ENCODE measurements at places on chromosomes 3 and 15.

- DNase-seq: no peak
These were observed 63.9 kb downstream of the NMD3 start for GRCh38 chr3:161284989-161285388.

DNA sequence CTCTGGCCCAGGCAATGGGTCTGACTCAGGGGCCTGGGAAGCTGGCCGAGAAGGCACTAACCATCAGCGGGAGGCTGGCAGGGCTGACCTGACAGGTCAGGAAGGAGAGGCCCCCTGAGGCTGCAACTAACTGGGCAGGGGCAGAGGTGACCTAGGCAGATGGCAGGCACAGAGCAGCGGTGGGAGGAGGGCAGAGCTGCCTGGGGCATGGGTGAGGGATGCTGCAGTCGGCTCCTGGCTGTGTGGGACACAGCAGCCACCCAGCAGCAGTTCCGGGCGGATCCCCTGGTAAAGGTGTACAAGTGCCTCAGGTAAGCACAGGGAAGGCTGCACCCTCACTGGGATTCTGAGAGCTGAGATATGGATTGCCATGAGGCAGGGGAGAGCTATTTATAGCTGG is 236.1 kb downstream of the OCA2 start:
- no peak for DNase-seq

DNA sequence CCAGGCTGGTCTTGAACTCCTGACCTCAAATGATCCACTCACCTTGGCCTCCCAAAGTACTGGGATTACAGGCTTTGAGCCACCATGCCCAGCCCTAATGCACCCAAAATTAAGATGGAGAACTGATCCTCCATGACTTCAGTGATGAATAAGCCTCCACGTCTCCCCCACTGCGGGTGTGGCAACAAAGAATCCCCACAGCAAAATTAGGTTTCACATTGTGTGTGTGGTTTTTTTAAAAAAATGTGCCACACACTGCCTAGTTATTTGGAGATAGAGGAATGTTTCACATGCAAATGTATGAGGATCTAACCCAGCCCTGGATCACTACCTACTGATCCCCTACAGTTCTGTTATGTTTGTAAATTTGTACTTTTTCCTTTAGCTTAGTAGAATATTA is 17.3 kb downstream of the HDAC11 start:
- no peak for DNase-seq

- no peak for DNase-seq
These were observed 157.8 kb upstream of the SNTN start for GRCh38 chr3:63494646-63495045.

DNA sequence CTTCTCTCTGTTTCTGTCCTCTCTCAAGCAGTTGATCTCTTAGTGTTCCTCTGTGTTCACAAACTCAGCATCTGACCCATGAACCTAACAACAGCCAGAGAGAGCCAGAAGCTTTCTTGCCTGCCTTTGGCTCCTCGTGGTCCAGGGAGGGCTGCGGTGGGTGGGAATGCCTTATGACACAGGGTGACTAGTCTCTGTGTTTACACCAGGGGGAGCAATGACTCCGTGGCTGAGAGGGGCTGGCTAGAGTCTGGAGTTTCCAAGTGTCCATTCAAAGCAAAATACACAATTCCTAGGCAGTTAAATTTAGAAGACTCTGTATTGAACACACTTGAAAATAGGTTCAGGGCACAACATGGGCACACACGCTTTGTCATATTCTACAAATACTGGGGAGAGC is 370.0 kb upstream of the FRG2C start:
- DNase-seq: no peak

GRCh38 chr15:74171965-74172541 is 1.5 kb upstream of the ISLR start:
- no peak for DNase-seq

GRCh38 chr3:43854283-43854682 is 163.5 kb downstream of the ABHD5 start:
- DNase-seq: no peak

DNA sequence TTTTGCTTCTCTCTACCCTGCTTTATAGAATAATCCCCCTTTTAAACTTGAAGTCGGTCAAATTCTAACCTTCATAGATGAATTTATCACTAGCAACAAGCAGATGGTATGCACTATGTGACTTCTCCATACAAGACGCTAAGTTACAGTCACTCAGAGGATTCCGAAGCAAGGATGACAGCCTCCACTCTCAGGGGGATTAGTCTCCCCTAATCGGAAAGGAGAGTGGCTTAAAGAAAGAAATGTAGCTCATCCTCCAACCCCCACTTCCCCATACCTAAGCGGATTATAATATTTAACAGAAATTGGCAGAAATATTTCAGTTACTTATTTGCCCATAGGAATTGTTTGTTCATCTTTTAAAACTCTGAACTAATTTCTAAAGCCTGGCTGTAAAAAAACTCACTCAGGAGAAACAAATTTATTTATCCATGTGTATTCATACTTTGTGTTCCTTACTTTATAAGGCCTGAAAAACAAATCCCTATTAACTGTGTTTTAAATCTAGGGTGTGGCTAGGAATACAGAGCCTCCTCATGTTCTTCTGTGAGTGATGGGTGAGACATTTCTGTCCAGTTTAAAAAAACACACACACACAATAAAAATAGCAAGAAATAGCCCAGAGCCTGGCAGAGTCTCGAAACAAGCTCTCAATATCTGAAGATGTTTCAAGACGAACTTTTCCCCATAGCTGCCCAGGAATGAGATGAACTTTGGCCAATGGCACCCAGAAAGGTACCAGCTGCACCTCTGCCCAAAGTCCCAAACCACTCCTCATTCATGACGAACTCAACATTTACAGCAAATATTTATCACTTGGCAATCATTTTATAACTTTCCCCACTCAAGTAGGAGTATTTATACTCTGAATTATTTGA is 18.7 kb downstream of the SIAH2 start:
- DNase-seq: no peak

DNA sequence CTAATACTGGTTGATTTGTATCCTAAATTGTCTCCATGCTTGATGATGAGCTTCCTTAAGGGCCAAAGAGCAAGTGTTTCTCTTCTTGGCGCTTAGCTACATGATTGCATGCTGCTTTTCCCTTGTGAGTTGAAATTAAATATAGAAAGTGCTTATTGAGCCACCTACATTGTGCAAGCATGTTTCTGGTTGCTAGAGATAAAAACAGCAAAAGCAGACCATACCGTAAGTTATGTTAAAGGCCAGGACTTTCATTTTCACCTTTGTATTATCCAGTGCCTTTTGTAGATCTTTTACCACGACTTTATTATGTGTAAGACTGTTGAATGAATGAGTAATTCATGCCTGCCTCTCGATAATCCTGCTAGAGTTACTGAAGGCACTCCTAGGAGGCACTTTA is 41.9 kb upstream of the CCNB2 start:
- no peak for DNase-seq

- DNase-seq: no peak
These were observed 4.2 kb downstream of the CCDC71 start for GRCh38 chr3:49161808-49162530.

DNA sequence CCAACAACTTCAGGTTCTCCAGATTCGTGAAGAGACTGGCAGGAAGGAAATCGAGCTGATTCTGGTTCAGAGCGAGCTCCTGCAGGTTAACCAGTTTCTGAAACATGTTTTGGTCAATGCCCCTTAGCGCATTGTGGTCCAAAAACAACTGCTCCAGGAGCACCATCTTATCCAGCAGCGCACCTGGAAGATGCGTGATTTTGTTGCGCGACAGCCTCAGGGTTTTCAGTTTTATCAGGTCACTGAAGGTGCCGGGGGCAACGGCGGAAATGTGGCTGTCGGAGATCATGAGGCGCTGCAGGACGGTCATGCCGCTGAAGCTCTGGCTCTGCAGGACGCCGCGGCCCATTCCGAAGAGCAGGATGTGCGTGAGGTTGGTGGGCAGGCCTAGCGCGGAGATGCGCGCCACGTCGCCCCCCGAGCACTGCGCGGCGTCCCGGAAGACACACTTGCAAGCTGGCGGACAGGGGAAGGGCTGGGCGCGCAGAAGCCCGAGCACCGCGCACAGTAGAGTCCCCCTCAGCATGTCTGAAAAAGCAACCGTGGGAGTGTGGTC is 1.2 kb downstream of the GP5 start:
- DNase-seq: no peak

DNA sequence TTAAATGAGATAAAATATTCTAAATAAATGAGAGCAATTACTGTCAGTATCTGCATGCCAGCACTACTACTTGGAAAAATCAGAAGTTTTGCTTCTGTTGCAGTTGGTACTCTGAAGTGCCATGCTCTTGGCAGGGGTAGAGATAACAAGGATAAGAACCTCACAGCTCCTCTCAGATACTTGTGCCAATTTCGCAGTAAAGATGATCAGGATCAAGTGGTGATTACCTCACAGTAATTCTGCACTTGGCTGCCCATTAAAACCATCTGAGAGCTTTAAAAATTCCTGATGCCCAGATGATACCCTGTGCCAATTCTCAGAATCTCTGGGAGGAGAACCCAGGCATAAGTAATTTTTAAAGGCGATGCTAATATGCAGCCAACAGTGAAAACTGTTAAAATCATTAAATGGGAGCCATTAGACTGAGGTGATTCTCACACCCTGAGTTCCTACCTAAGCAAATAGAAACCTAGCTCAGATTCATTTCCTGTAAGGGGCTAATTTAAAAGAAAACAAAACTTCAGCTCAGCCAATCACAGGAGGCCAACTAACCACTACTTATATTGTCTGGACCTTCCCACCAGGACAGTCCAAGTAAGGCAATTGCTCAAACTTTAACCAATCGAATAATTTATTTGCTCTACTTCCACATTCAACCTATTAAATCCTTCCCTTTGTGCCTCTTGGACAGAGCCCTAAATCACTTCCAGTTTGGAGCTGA is 171.2 kb downstream of the KCNMB2 start:
- DNase-seq: no peak

DNA sequence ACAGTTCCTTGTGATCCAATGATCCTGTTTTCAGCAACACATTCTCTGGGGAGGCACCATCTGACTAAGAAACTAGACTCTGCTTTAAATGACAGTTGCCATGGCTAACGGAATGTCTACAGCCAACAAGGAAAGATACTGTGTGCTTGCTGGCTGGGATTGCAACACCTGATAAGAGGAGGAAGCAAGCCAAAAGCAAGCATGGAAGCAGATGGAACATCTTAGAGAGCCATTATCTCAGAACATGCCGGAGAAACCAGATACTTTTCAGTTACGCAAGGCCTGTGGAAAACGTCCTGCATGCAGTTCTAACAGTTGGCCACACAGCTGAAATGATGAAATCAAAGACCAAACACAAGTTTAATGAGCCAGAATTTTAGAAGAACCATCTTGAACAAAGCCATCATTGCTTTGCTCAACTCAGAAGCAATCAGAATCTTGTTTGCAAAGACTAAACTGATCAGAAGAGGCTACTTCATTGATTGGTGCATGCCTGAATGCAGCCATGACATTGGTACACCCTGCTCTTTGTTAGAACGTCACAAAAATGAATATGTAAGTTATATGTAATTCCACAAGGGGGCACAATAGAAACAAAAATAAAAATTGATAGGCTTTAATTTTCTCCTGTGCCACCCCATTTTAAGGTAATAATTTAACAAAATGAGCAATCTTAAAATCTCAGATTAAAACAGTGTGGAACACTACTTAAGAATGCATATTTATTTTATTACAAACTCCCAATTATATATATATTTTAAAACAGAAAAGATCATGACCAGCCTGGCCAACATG is 50.8 kb downstream of the GXYLT2 start:
- DNase-seq: no peak

DNA sequence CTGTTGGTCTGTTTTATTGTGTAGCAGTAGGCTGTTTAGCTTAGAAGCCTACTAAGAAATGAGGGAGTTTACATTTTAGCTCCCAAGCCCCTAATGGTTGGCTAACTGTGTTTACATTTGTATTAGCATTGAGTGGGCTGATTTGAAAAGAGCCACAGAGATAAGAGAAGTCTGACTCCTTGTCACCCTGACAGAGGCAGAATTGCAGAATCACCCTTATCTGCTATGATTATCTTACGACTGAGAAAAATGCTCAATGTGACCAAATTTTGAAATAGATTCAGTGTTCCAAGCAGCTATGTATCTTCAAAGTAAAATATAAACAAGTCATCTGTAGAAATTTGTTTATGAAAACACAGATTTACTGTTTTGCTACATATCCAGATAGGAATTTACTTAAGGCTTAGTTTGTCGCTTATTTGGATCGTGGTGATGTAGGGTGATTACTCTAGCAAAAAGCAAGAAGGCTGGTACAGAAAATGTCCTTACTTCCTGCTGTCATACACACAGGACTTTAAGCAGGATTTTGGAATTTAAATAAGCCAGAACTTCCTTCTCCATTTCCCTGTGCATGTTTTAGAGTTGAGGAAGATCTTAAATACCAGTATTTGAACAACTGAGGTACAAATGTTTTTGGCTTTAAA is 19.0 kb downstream of the SEMA6D start:
- no peak for DNase-seq

- DNase-seq: no peak
These were observed 29.9 kb upstream of the LDHAL6B start for GRCh38 chr15:59176653-59177316.

GRCh38 chr3:4997946-4998345 is 18.7 kb downstream of the BHLHE40 start:
- no peak for DNase-seq

DNA sequence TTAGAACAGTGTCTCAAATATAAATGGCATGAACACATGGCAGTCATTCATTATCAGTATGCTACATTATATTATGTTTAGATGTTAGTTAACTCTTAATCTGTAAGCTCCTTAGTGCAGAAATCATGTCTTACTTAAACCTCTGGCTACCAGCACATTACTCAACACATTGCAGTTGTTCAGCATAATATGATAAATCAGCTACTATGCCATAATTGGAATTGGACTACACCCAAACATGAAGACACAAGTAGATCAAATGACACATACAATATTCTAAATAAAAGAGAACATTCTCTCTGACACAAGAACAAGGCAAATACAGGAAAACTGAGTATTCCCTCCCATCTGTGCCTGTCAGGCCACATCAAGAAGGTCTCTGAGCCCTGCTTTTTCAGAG is 116.1 kb downstream of the PCCB start:
- no peak for DNase-seq

GRCh38 chr15:77180270-77180669 is 109.4 kb upstream of the TSPAN3 start:
- DNase-seq: no peak

DNA sequence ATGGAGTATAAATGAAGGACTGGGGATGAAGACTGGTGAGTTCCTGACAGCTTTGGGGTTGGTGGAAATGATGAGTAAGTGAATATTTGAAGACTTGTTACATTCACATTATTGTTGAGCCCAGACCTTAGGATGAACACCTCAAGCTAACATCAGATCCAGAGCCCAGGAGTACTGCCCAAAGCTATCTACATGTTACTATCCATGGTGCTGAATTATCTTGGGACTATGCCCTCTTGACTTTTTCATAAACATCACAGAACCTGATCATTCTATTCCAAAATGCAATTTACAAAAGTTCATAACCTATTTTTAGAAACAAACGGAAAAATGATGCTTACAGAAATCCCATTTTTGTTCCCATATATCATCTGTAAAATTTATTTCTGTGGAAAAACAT is 613.3 kb downstream of the TUSC7 start:
- DNase-seq: no peak

DNA sequence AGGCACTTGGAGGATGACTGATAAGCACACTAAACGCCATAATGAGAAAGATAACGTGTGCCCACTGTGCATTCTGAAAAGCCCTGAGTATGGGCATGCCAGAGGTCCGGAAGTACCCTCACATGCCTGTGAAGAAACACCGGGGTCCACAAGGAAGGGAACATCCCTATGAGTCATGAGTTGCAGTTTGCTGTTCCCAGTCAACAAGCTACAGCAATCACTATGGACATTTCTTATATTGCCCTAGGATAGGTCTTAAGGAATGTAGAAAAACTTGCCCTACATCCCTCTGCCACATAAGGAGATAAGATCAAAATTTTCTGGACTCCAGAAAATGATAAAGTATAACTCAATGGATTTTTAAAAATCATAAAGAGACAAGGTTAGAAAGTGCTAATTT is 9.9 kb downstream of the MB21D2 start:
- DNase-seq: no peak
